ENCODE measurements at places on chromosomes 5 and 9.
A peak's percentile ranks its signal among the peaks of the same experiment; 100 is the strongest.

- no peak for DNase-seq
Observed at GRCh38 chr5:36606036-36606427, 374 bp upstream of the SLC1A3 start.

- no peak for DNase-seq
Observed at GRCh38 chr5:159424123-159424522, 93.8 kb upstream of the IL12B start.

DNA sequence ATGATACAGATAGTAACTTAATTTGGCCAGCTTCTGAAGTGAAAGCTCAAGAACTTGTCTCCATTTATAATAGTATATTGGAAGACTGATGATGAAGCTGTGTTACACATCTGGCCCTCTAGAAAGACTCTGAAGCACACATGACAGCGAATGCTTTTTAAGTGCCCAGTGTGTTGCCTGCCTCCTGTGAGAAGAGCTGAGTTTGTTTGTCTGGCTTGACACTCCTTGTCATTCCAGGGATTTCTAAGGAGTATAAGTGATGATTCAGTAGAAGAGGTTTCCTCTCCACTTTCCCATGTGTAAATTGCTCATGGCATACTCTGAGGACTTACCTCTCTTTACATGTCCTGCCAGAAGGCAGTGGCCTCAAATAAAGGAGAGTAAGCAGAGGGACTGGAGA is 30.4 kb upstream of the LRRTM2 start:
- no peak for DNase-seq

- DNase-seq, result no peak
Observed at GRCh38 chr5:51109786-51110410, 273.4 kb upstream of the ISL1 start.

DNA sequence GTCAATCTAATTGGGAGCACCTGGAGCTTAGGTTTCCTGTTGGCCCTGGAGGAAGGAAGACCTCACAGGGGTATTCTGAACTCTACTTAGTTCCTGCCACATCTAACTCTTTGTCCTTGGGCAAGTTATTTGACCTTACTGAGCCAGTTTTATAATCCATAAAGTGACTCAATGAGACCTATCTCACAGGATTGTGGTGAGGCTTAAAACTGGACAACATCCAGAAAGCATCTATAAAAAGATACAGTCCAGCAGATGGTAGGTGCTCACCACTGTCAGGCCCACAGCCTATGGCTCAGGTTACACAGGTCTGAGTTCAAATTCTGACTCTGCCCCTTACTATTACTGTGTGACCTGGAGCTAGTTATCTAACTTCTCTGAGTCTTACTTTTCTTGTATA is 23.3 kb downstream of the KCNV2 start:
- DNase-seq, result no peak

- DNase-seq, result no peak
Observed at GRCh38 chr9:75500479-75500878, 390.0 kb upstream of the PCSK5 start.

DNA sequence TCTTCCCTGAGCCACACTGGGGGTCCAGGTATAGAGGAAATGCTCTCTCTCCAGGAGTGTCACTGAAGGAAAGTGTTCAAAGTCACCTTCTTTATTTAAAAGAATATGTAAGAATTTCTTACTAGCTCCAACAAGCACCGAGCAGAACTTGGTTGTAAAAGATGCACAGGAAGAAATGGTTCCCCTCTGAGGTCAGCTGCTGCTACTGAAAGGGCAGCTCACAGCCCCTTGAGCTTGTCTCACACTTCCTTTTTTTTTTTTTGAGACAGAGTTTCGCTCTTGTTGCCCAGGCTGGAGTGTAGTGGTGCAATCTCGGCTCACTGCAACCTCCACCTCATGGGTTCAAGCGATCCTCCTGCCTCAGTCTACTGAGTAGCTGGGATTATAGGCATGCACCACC is 77.2 kb downstream of the PRRT1B start:
- DNase-seq, result no peak

DNA sequence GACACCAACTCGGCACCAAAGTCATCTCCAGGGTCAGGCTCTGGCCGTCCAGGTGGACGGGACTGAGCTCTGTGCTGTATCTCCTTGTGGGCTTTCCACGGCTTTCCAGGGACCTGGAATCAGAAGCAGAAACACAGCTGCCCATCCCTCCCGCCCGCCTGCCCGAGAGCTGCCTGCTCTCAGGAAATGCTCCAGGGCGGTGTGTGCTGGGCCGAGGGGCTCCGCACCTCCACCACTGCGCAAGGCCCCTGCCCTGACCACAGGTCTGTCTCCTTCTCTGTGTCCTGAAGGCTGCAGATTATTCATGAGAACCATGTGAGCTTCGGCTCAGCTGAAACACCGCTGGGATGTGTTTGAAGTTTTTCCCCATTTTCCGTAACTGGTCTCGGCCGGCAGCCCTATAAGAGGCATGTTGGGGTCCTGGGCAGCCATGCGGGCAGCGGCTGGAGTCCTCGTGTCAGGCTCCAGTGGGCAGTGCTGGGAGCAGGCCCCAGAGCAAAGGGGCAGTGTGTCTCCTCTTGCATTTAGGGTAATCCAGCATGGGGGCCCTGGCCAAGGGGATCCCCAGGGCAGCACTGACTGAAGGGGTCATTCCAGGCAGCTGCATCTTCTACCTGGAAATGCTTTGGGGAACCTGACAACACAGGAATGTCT is 22.8 kb downstream of the NKD2 start:
- DNase-seq, result no peak

GRCh38 chr9:35076848-35077247 is 2.9 kb downstream of the FANCG start:
- no peak for DNase-seq

- DNase-seq, result no peak
Observed at GRCh38 chr9:115369322-115369957, 251.5 kb upstream of the TNC start.

DNA sequence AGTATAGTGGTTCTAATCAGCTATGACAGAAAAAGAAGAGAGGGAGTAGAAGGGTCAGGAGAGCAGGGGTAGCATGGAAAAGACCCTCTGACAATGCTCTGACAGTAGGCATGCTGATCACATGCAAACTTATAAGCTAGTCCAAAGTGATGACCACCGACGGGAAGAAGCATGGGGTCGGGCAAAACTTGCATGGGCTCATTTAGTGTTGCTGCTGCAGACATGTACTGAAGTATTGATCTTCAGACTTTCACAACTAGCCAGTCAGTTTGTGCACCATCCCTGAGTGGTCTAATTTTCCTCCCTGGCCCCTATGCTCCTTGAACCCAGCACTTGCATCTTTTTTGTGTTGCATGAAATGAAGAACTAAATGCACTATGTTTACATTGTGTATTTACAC is 225.4 kb downstream of the SYK start:
- DNase-seq, result no peak

GRCh38 chr9:108722396-108722795 is 133.4 kb downstream of the ACTL7B start:
- no peak for DNase-seq

DNA sequence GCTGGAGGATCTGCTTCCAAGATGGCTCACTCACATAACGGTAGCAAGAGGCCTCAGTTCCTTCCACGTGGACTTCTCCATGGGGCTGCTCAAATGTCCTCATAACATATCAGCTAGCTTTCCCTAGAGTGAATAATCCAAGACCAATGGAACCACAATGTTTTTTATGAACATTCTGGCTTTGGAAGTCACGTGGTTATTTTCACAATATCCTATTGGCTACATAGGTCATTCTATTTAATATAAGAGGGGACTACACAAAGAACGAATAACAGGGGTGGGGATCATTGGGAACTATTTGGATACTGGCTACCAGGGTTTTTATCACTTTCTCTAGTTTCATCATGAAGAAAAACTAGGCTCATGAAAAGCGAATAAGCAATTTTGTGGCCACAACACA is 81.4 kb downstream of the ZNF622 start:
- DNase-seq, result no peak

- peak; percentile 49 for DNase-seq
Observed at GRCh38 chr5:81750308-81751008, 439 bp downstream of the SSBP2 start.

GRCh38 chr9:99253772-99254431 is 31.8 kb downstream of the SEC61B start:
- DNase-seq, result no peak

GRCh38 chr5:61347080-61347479 is 15.0 kb downstream of the ZSWIM6 start:
- no peak for DNase-seq

DNA sequence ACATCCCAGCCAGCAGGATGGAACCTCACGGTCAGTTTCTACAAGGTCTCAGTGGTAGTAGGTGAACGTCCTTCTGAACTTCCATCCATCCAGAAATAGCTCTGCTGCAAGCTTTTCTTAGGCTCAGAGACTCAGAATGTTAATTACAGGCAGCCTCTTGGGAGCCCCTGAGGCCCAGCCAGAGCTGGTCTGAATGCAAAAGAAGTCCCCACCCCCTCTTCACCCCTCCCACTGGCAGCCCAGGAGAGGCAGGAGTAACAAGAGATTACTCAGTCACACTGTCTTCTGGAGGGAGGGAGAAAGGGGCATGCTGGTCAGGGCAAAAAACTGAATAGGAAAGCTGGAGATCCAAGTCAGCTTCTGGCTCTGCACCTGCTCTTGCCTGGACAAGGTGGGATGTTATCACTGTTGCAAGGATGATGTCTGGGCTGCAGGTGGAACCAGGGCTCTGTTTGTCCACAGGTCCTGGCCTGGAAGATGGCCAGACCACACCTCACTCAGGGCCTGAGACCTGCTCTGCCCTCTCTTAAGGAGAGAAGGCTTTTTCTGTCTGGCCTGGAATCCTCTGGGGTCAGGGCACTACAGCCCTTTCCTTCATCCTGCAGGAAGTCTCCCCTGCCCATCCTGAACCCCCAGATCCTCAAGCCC is 9.1 kb downstream of the ENHO start:
- DNase-seq, result no peak

DNA sequence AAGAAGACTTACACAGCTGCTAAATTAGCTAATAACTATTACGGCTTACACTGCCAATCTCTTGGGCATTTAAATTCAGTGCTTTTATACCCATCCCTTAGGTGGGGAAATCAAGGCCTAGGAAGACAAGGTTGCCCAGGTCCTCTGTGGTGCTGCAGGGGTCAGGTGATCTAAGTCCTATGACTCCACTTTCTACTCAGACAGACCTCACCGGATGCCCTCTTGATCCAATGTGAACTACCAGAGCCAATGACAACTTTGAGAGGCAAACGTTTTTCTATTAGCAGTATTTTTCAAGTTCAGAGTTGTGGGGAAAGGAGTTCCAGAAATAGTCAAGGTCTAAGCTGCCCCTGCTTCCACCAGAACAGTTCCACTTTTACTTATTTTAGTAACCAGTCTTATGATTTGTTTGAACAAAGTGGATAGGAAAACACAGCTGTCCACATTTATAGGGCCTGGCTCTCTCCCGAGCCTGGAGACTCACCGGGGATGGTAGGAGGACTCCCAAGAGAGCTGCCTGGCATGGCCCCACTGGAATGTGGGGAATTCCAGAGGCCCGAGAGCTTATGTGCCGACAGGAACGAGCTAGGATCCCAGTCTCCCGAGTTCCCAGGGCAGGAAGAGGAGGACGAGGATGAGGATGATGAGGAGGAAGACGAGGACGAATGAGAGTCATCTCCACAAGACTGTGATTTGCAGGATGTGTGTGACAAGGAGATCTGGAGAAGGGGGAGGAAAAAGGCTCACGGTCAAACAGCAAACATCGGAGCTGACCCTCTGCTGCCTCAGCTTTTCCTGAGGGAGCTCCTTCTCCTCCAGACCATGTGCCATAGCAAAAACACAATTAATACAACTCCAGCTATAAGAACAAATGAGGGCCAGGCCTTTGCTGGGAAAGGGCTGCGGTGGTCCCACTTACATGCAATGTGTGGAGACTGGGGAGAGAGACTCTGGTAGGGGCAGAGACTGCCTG is 16.7 kb downstream of the FAM193B start:
- DNase-seq, result peak; percentile 83

DNA sequence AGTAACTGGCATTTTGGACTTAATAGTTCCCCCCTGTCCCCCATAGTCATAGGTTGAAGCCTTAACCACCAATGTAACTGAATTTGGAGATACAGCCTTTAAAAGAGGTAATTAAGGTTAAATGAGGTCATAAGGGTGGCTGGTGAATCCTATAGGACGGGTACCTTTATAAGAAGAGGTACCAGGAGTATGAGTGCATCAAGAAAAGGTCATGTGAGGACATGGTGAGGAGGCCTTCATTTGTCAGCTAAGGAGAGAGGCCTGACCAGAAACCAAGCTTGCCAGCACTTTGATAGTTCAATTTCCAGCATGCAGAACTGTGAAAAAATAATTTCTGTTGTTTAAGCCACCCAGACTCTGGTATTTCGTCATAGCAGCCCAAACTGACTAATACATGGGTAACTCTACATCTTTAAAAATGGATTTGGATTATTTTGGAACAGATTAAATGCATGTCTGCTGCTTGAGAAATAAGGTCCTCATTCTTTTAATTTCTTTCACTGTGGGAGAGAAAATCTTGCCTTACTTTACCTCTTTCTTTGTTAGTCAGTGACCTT is 9.7 kb downstream of the RASA1 start:
- no peak for DNase-seq

- DNase-seq, result no peak
Observed at GRCh38 chr9:13971415-13971814, 342.5 kb downstream of the NFIB start.

DNA sequence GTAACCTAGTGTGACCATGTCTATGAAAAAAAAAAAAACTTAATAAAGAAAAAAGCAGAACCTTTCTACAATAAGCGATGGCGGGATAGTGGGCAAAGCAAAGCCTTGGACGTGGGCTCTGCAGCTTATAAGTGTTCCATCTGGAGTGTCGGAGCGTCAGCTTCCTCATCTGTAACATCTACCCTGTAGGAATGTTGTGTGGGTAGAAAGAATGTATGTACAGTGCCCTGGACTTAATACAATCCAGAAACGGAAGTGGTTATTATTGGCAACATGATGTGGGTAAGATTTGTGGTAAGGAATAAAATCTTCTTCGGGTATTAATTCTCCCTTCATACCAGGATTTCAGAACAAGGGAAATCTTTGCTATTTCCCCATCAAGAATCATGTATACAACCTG is 66.5 kb downstream of the SEMA5A start:
- DNase-seq, result no peak

DNA sequence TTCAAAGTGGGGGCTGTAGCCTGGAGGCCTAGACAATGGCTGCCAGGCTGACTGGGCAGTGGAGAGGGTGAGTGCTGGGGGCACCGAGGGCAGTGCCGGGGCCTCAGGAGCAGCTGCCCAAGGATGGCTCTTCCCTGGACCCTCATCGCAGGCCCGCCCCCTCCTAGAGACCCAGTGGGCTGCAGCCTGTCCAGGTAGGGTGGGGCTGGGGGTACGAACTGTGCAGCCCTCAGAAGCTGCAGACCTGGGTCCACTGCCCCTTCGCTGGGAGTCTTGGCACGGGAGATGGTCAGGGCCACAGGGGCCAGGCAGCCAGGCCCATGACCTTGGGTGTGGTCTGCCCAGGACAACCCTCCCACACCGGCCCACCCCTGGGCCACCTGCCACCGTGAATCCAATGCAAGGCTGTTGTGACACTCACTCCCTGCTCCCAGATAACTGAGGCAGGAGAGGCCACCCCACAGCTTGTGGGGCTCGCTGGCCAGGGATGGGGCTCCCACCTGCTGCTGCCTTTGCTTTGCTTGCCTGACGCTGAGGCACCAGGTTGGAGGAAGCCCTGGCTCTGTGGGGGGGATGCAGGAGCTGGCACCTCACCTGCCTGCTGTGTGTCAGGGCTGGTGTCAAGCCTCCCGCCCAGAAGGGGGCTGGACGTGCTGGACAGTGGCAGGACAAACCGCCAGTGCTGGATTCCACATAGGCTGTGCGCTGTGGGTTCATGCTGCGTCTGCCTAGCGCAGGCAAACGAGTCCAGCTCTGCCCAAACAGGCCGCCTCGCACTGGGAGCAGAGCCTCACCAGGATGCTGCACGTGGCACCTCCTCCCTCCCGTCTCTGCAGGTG is 23.1 kb upstream of the SLC9A3 start:
- no peak for DNase-seq

- no peak for DNase-seq
Observed at GRCh38 chr5:126674145-126674544, 73.4 kb downstream of the PHAX start.

All from HuH-7.5 (cell line).